Stimulated activated CD4-positive, alpha-beta T cell treated with anti-CD3 and anti-CD28 coated beads, Interleukin-12 subunit alpha, Interleukin-12 subunit beta, amount 100 ng/mL, for 24 hours (primary cell): ENCODE measurements at places on chromosomes 6 and 20.

GRCh38 chr20:18831830-18832499 lies 18.4 kb downstream of the SCP2D1 start:
- DNase-seq: no peak

DNA sequence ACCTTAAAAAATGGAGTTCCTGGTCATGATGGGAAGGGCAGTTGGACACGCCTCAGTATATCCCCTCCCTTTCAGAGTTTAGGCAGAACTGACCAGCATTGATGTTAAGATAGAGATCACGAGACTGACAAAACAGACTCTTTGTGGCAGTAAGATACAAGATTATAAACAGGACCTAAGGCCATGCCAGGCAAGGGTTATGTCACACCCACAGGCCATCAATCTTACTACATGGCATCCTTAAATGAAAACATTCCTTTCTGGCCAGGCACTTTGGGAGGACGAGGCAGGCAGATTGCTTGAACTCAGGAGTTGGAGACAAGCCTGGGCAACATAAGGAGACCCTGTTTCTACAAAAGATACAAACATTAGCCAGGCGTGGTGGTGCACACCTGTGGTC lies 129.3 kb upstream of the MLN start:
- DNase-seq: no peak

DNA sequence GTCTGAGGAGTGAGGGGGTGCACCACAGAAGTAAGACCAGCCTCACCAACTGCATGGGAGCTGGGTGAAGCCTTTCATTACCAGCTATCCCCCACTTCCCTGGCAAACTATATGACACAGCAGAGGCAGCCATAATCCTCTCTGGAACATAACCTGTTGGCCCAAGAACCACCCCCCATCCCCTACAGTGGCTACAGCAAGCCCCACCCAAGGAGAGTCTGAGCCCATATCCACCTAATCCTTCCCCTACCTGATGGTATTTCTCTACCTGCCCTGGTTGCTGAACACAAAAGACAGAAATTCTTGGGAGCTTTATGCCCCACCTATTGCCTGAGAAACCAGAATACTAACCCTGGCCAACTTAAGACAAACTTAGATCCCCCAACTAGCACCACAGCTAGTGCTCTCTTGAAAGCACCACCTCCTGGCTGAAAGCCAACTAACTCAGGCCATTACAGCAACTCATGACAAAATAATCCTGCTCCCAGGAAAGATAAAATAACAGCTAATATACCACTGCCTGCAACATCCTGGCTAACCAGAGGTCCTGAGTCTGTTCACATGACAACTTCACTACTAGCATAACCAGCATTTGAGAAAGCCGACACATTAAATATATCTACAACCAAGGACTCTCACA lies 11.2 kb downstream of the RNGTT start:
- no peak for DNase-seq

- DNase-seq: no peak
Measured at GRCh38 chr20:48771542-48771941, 56.3 kb downstream of the PREX1 start.

- DNase-seq: no peak
Measured at GRCh38 chr6:33375143-33375671, 16.4 kb upstream of the KIFC1 start.

GRCh38 chr20:32354592-32355416 lies 3.3 kb upstream of the ASXL1 start:
- DNase-seq: no peak

- DNase-seq: no peak
Measured at GRCh38 chr6:107585815-107586435, 96.0 kb downstream of the SOBP start.

DNA sequence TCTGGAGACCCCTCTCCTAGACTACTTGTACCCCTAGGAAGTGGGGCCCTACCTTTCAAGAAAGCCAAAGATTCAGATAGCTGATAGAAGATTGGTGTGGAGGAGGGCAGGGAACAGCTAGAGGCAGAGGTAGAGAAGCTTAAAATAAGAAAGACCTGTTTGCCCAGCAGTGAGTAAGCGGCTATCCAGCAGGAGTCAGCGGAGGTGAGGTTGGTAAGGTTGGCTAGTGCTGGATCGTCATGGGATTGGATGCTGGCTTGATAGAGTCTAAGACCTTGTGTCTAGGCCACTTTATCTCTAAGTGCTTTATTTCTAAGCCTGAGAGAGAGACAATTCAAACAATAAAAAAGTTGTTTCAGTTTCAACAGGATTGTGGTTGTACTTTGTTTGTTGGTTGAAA lies 19.1 kb downstream of the ANKS1A start:
- DNase-seq: no peak
